ENCODE measurements at places on chromosomes 11 and 22. TPM values are rescaled to one million over a fixed set of nuclear protein-coding genes. Genes with fewer than 3 reads are reported as not detected.

OR8D4 gene
- total RNA-seq = 0.58 TPM

AIFM3 gene
- 1.8 TPM for total RNA-seq

FOLR2 gene
- total RNA-seq = not detected

CHCHD10 gene
- total RNA-seq = 39.5 TPM

MPPED2 gene
- 25.9 TPM for total RNA-seq

GRCh38 chr22:37128555-37129281 lies 19.2 kb upstream of the TMPRSS6 start:
- H3K27ac ChIP-seq = no peak overlapping the region
- no peaks in the 10 kb centered on the region for H3K36me3 ChIP-seq
- peaks cover 1% of the 10 kb centered on the region for H3K4me1 ChIP-seq
- no peak overlapping the region for H3K4me3 ChIP-seq

- peaks cover 27% of the 10 kb centered on the region for H3K4me1 ChIP-seq
- H3K27me3 ChIP-seq = no peaks in the 10 kb centered on the region
- H3K36me3 ChIP-seq = no peaks in the 10 kb centered on the region
- DNase-seq = no peak
- H3K4me3 ChIP-seq = no peak overlapping the region
Measured at GRCh38 chr11:12979928-12980689, 29.0 kb upstream of the RASSF10 start.

DNA sequence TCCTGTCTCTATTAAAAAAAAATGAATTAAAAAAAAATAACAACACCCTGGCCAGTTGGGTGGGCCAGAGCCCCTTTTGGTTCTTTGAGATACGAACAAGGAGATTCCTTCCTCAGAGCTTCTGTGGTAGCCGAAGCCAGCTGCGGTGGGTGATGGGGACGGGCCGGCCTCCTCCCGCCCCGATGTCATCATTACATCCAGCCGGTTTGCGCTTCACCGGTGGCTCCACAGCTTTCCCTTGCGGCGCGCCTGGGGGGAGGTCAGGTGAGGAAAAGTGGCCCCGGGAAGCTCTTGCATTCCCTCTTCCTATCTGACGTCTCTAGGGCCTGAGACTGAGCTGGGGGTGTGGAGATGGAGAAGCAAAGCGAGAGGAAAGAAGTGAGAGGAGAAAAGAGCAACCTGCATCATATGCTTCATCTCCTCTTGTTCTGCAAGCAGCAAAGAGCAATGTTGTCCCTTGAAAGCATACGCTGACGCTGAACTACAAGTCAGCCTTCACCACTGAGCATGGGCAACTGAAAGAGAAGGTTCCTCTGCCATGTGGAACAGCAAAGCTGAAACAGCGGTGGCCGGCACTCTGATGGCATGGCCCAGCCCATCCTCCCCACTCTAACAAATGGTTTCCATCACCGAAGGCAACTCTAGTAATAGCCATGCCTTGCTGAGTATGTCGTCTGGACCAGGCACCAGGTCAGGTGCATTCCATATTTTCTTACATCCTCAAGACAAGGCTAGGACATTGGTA lies 6.0 kb downstream of the ADAMTS8 start:
- H3K4me1 ChIP-seq = peaks cover 4% of the 10 kb centered on the region
- no peaks in the 10 kb centered on the region for H3K36me3 ChIP-seq
- H3K27ac ChIP-seq = no peak overlapping the region
- H3K4me3 ChIP-seq = no peak overlapping the region
- H3K27me3 ChIP-seq = peaks cover 77% of the 10 kb centered on the region
